ENCODE measurements at places on chromosomes 13 and 19.

DNA sequence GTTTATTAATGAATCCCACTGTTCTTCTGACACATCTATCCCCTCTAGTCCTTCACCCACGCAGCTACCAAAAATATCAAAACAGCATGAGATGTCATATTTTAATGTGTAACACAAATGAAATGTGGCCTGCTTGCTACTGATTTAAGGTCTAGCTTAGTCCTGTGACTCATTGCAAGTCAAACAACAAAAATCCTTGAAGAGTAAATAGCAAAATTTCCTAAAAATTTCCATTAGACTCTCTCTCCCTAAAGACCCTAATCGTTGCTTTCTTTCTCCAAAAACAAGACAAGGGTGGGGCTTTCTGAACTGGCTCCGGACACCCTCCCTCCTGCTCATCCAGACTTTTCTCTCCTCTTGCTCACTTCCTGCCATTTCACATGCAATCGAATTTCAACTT, 99.9 kb upstream of the IPO5 start:
- no peak for DNase-seq

DNA sequence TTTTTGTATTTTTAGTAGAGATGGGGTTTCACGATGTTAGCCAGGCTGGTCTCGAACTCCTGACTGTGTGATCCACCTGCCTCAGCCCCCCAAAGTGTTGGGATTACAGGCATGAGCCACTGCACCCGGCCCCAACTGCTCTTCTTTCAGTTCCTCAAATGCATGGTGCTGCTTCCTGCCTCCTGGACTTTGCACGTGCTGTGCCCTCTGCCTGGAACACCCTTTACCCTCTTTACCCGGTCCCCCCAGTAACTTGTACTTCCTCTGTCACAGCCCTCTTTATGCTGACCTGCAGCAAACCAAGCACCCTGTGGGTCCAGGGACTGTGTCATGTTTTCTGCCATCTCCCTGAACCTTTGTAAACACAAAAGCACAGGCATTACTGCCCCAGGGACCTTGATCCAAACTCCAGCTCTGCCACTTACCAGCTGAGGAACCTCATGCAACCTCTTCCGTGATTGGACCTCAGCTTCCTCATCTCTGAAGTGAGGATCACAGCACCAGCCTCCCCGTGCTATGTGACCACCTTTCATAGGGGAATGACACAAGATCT, 3.8 kb downstream of the BLVRB start:
- DNase-seq: no peak

GRCh38 chr19:7540761-7541474, 5.4 kb downstream of the PNPLA6 start:
- DNase-seq: peak; percentile 26

GRCh38 chr13:102878481-102878880, 32.6 kb downstream of the ERCC5 start:
- no peak for DNase-seq

DNA sequence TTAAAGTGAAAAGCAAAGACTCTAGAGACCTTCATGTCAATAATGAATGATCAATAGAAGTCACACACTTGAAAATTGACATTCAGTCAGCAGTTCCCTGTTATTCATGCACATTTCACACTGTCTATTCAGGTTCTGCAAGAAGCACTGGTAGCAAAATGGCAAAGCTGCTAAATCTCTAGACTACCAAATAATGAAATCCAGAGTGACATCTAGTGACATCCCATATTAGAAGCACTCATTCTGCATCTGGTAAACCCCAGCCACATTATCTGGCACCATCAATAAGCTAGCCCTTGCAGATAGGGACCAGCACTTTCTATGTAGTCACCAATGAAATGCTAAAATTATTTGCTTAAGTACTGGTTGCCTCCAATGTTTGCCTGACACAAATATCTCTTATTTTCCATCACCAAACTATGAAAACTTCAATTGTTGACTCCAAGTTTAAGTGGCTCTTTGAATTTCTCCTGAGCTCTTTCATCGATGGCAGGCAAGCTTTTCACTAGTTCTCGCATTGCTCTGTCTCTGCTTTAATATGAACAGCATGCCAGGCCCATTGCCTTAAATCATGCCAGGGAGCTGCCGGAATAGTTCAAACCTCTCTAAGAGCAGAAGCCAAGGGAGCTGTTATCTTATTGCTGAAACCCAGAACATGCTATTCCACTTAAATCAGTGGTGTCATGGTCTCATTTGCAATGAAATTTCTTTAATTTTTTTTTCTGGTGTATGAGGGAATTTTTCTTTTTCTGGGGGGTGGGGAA, 409.9 kb downstream of the MZT1 start:
- no peak for DNase-seq

- peak; percentile 32 for DNase-seq
These were observed 350.9 kb downstream of the FOXO1 start for GRCh38 chr13:40315416-40316064.

DNA sequence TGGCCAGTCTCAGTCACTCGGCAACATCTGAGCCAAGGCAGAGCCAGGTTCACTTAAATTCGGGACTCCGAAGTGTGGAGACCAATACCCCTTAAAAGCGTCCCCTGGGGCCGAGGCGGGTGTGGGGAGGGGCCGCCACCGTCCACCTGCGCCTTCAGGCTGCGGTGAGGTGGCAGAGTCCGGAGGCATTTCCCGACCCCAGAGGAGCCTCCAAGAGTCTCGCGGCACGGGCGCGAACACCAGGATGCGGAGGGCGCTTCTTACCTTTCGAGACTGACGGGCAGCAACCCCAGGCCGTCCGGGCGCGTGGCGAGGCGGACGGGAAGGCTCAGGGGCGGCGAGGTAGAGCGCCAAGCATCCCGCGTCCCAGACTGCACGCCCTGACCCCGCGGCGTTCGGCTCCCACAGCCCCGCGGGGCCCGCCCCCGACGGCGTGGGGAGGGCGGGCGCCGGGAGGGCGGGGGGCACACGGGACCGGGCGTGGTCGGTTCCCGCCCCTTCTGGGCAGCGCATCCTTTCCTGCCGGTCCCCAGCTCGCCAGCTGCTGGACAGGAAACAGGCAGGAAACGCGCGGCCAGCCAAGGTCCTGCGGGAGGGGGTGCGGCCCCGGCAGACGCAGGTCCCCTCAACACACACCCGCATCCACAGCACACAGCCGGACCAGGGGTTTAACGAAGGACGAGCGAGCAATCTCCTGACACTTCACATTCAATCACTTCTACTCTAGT, at the start of gene THSD1:
TSS of gene THSD1 (minus strand) at position 406 of the 728 bp plus-strand sequence. CDS start 3,572 bp downstream, outside the sequence.
- no peak for DNase-seq

DNA sequence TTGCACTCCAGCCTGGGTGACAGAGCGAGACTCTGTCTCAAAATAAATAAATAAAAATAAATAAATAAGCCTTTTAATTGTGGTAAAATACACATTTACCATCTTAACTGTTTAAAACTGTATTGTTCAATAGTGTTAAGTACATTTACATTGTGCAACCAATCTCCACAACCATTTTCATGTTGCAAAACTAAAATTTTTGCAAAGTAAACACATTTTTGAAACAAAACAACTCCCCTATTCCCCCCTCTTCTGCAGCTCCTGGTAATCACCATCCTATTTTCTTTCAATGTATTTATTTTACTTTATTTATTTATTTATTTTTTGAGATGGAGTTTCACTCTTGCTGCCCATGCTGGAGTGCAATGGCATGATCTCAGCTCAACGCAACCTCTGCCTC, 5.8 kb upstream of the B9D2 start:
- no peak for DNase-seq

GRCh38 chr13:112658808-112659207, 31.0 kb upstream of the ATP11A start:
- no peak for DNase-seq

DNA sequence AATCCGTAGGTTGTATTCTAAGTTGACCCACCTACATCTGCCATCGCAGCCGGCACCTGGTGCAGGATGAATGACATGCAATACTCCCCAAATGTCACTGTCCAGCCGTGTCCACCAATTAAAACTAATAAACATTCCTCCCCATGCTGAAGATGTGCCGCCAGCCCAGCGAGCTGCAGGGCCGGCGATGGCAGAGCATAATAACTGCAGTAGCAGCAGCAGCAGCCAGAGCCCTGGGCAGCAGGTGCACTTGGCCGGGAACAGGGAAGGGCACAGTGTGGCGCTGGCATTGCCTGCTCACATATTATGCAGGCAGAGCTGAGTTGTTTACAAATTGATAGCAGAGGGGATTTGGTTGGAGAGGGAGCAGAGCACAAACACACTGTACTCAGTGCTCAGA, 754.9 kb downstream of the OLFM4 start:
- no peak for DNase-seq

DNA sequence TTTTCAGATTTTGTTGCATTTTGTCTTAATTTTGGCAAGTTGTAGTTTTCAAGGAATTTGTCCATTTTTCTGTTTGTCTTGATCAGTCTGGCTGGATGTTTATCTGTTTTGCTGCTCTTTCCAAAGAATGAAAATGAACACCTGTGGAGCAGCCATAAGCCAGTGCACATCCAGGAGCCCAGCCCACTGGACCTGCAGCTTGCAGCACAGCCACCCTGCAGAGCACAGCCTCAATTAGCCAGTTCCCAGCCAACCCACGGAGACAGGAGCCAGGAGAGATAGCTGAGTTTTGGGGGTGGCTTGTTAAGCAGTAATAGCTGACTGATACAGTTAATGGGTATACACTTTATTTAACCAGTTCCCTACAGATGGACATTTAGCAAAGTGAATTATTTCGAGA, 38.0 kb upstream of the URI1 start:
- DNase-seq: no peak

GRCh38 chr19:2648528-2648937, 54.0 kb downstream of the GNG7 start:
- DNase-seq: peak; percentile 64

GRCh38 chr13:33611121-33611805, 206.7 kb upstream of the RFC3 start:
- no peak for DNase-seq

DNA sequence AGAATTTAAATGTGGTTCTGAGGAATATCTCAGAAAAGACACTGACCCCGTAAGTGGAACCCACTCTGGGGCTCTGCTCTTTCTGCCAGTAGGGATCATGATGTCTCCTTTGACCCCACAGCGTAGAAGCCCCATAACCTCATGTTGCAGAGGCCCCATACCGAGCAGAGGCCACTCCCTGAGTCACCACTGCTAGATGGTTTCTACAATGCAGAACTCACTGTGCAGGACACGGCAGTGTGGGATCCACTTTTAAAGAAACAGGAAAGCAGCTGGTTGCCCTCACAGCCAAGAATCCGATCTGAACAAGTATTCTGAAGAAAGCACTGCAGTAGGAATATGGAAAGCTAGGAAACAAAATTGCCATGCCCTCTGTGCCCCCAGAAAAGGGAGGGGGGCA, 4.2 kb downstream of the SLC7A1 start:
- DNase-seq: no peak

GRCh38 chr13:34417896-34418295, 524.2 kb upstream of the NBEA start:
- no peak for DNase-seq
